ENCODE measurements at places on chromosomes 11 and 22.
A peak's percentile ranks its signal among the peaks of the same experiment; 100 is the strongest.

- no peak for DNase-seq
These were observed 74.3 kb downstream of the SHANK2 start for GRCh38 chr11:71178076-71178475.

DNA sequence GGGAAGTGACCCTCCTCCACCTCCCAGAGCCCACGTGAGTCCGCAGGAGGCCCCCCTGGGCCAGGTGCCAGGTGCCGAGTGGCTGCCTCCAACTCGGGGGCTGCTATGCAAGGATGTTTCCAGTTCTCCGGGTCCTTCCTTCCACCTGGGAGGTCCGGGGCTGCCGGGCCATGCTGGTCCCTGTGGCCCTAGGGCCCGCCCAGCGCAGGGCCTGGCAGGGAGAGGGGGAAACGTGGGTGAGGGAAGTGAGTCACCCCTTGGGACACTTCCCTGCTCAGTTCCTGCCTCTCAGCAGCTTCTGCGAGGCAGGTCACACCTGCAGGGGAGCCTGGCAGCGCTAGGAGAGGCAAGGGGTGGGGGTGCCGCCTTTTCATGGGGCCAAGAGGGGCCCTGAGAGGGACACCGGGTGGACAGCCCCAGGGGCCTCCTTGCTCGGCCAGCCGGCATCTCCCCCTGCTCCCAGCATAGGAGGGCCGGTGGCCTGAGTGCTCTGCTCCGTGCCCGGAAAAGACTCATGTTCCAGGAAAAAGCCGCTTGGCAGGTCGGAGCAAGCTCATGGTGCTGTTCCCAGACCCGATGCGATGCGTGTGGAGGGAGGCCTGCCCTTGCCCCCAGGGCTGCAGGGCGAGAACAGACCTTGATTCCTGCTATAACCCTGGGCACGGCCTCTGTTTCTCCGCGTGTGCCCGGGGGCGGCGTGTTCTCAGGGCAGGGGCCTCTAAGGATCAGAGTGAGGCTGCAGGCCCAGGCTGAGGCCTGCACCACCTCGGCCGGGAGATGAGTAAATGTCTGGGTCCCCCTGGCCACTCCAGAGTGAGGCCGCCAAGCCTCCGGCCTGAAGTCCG is 30.3 kb upstream of the WNT7B start:
- DNase-seq: peak; percentile 86

- DNase-seq: no peak
These were observed 349.6 kb downstream of the CTTN start for GRCh38 chr11:70747921-70748320.

GRCh38 chr22:37904572-37905533 is 1.2 kb upstream of the MICALL1 start:
- DNase-seq: no peak

GRCh38 chr11:62728171-62728988 is at the start of gene TTC9C:
Gene TTC9C (plus strand): TSS chr11:62728486. CDS start chr11:62728849, 363 bp downstream.
- peak; percentile 93 for DNase-seq

DNA sequence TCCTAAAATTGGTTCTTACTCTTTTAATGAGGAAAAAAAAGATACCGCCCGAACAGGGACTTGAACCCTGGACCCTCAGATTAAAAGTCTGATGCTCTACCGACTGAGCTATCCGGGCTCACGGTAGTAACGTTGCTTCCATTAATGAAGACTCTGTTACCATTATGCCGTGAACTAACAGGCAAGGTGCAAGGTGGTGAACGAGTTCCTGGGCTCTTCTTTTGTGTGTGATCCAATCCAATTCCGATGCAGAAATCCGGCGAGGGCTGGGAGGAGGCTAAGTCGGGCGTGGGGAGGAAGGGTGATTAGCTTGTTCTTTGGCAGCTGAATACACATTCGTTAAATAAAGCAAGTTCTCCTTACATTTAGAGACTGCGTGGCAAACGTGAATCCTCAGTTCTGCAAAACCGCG is 49.0 kb downstream of the OR4D9 start:
- DNase-seq: no peak

GRCh38 chr11:67268081-67268961 is 2.0 kb downstream of the GRK2 start:
- DNase-seq: peak; percentile 75

- DNase-seq: no peak
These were observed 7.4 kb downstream of the CD82 start for GRCh38 chr11:44572884-44573283.

DNA sequence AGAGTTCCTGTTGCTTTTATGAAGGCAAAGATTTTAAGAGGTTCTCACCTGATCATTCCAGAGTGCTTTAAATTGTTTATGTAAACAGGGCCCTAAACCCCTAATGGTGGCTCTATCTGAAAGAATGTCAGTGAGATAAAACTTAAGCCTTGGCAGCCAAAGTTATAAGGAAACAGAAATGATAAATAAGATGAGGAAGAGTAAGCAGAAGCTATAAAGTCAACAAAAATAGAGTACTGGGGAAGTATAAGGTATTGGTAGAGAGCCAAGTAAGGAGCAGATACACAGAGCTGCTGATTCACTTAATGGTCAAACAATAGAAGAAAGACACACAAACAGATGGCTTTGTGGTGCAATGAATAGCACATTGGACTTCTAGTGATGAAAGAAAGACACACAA is 37.9 kb downstream of the TMPRSS5 start:
- no peak for DNase-seq

DNA sequence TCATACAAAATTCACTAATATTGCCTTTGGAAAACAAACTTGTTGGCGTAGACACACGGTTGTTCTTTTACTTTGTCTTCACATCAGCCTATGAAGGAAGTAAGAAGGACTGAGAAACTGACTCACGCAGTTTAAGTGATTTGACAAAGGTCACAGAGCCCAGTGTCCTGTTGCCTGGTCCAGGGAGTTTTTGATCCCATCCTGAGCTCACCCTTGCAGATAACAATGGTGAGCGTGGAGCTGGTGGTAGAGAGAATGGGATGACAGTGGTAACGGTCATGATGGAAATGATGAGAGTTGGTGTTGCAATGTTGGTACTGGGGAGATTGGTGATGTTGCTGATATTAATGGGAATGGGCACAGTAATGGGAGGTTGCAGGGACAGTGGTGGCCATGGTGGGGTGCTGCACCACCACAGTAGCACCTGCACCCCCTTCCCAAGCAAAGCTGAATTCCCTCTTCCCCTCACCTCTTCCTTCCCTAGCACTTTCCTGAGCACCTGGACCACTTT is 22.0 kb downstream of the CREB3L1 start:
- DNase-seq: no peak

DNA sequence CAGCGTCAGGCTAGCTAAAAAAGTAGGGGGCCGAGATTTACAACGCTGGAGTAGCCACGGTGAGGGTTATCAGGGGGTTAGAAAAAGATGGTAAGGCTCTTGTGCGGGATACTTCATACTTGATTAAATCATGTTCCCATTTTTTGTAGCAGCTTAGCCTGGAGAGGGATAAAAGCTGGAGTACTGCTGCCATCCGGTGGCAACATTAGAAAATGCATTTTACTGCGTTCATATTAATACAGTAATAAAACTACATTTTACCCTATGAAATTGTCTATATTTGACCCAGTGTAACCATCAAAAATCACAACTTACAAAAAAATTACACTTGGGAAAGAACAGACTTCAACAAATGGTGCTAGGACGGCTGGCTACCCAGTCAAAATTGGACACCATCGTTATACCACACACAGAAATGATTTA is 17.3 kb downstream of the RPUSD4 start:
- no peak for DNase-seq

GRCh38 chr11:15737320-15737719 is 619.0 kb downstream of the SOX6 start:
- no peak for DNase-seq

GRCh38 chr22:41360126-41360525 is 21.6 kb upstream of the TEF start:
- no peak for DNase-seq

- no peak for DNase-seq
These were observed 1110.4 kb upstream of the CCDC90B start for GRCh38 chr11:84396521-84396920.

- DNase-seq: no peak
These were observed 3.8 kb upstream of the TPST2 start for GRCh38 chr22:26593763-26594162.

DNA sequence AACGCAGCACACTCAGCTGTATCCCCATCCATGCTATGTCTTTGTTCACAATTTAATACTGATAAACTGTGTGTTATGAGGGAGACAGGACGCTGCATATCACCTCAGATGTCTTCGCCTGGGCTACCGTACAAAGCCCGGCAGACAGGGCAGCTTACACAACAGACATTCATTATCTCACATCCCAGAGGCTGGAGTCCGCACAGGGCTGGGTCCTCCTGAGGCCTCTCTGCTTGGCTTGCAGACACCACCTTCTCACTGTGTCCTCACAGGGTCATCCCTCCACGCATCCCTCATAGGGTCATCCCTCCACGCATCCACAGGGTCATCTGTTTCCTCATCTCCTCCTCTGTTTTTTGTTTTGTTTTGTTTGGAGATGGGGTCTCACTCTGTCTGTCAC is 61.2 kb downstream of the SHANK2 start:
- DNase-seq: peak; percentile 24

DNA sequence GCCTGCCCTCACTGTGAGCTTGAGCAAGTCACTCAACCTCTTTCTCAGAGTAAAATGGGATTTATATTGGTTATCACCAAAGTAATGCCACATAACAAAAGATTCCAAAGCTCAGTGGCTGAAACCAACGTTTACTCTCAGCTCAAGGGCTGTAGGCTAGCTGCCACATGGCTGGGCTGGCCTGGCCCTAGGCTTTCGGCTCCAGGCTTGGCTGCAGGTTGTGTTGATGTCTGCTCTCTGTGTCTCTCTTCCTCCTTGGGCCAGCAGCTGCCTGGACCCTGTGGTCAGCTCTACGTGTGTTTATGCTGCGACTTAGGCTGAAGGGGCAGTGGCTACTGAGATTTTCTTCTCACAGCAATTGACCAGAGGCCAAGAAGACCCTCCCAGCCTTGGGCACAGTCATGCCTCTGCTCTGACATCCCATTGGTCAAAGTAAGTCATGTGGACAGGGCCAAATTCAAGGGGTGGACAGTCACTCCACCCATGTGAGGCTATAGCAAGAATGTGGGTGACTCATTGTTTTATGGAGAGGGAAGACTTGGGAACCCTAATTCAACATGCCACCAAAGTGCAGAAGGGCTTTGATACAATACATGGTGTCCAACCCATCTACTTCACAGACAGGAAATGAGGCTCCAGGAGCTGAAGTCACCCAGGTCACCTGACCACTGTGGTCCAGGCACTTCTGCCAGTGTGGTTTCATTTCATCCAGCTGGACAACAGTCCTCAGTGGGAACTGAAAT is 90.6 kb downstream of the TSPAN18 start:
- no peak for DNase-seq

GRCh38 chr11:84012171-84012826 is 726.1 kb upstream of the CCDC90B start:
- no peak for DNase-seq

DNA sequence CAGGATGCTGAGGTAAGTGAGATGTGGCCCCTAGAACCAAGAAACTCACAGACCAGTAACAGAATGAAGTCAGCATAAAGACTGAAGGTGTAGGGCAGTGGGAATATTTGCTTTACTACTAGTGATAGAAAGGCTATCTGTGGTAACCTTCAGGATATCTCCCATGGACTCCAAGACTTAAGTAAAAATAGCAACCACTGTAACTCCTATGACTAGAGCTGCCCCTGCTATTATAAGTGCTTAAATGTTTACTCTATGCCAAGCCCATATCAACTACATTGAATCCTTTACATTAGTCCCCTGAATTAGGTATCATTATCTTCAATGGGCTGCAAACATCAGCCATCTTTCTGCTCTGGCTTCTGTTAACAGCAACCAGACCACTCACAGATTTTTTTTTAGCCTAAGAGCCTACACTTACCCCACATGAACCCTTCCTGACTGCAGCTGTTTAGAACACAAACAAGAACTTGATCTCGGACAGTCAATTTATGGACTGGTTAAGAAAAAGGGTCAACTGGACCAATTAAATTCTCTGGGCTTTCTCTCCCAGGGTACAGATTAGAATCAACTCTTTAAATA is 335.1 kb upstream of the API5 start:
- no peak for DNase-seq

DNA sequence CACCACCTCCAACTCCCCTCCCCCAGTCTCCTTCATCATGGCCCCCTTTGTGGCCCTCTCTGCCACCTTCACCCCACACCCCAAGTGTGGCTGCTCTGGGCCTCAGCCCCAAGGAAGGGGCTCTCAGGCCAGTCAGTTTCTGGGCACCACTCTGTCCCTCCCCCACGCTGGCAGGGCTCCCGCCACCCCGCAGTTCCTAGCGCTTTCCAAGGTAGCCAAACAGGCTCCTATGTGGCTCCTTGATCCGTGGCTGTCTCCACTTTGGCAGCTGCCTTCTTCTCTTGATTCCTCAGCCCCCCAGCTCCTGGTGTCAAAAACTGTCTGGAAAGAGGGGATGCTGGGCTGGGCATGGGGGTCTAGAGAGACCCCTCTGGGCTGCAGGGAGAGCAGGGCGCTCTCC is 10.4 kb upstream of the CACNA1I start:
- no peak for DNase-seq

GRCh38 chr22:31583861-31584485 is 78.0 kb downstream of the PISD start:
- no peak for DNase-seq

DNA sequence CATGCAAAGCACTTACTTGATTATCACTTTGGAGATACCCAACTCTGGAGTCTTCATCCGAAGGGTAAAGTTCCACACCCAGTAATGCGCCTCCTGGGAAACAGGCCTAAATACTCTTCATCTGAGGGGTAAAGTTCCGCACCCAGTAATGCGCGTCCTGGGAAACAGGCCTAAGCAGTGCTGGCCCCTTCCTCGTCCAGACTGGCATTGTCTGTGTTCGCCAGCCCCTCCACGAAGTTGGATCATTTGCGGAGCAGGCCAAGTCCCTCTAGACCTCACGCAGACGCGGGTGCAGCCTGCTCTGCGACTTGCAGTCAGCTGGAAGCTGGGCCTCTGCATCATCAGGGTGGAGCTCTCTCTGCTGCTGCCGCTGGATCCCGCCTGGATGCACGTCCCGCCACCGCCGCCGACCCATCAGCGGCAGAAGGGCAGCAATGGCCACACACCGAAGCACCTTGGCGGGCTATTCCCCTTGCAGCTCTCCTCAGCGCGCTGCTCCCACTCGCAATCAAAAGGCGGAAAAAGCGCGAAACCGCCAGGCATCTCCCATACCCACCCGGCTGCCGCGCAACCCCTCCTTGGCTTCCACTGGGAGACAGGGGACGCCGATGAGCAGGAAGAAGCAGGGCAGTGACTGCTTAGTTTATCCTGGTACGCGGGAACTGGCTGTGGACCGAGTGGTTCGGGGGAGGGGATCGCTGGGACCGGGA is 34.1 kb upstream of the GLYATL1 start:
- no peak for DNase-seq
